ENCODE measurements at places on chromosomes 7 and 10.

DNA sequence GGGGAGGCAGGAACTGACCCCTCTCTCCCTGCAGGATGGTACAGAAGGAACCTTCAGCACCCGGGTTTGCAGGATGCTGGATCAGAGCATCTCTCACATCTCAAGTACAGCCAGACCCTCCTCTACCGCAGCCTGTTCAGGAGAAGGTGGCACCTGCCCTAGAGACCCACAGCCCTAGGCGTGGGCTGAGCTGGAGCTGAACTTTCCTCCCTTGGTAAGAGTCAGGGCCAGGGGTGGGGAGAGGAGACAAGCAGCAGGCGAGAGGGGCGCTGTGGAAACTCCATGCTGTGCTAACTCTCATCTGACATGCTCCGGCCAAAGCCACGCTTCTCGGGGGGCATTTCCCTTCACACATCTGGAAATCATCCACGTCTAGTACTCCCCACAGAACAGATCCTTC, 154.4 kb downstream of the DIP2C start:
- no peak for DNase-seq

DNA sequence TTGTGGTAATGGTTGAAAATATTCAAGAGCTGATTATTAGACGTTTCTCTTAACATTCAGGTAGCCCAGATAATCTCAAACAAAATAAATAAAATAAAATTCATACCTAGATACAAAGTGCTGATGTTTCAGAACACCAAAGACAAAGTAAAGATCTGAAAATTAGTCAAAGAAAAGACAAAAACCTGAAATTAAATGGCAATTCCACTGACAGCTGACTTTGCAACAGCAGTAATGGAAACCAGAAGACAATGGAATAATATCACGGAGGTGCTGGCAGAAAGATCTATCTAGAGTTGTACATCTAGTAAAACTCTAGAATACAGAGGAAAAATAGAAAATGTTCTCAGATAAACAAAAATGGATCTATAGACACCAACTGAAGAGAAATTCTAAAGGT, 58.0 kb upstream of the IKZF1 start:
- no peak for DNase-seq

GRCh38 chr10:43233601-43234430, 33.0 kb downstream of the RASGEF1A start:
- no peak for DNase-seq

DNA sequence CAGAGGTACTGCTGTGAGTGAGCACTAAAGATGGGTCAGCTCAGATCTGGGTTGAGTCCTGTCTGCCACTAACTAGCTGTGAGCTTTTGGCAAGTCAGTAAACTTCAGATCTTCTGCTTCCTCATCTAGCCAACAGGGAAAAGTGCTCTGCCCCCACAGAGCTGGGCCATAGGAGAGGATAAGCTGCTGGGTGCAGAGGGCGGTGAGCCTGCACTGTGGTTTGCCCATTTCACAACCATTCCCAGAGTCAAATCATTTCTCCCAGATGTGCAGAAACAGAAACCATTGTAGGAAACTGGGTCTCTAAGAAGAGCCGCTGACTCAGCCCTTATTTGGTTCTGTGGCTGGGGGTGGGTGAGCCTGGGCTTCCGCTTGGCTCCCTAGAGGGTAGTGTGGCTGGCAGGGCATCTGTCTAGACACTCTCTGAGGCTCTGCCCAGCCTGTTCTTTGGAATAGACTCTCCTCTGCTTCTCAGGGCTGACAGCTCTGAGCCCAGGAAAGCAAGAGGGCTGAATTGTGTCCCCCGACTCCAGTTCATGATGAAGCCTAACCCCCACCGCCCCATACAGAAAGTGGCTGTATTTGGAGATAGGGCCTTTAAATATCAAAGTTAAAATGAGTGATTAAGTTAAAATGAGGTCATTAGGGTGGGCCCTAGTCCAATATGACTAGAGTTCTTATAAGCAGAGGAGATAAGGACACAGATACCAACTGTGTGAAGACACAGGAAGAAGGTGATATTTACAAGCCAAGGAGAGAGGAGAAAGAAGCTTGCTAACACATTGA, 29.5 kb upstream of the ARHGAP22 start:
- DNase-seq = peak; percentile 34

DNA sequence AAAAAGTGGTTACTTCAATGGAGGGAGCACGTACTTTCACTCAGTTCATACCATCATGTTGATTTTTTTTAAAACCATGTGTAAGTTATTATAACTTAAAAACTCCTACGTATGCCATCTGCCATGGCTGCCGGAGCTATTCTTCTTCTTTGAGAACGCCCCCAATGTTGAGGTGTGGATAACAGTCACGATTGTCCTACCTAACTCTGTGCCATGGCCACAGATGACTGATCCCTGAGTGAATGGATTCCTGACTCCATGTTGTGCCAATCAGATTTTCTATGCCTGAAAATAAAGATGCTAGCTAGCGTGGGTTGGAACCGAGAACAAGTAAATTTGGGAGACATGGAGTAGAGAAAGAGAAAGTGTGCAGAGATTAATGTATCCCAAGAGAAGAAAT, 5.3 kb downstream of the MCMBP start:
- DNase-seq = no peak

- DNase-seq = no peak
These were observed 102.1 kb downstream of the PIP4K2A start for GRCh38 chr10:22612318-22612717.

DNA sequence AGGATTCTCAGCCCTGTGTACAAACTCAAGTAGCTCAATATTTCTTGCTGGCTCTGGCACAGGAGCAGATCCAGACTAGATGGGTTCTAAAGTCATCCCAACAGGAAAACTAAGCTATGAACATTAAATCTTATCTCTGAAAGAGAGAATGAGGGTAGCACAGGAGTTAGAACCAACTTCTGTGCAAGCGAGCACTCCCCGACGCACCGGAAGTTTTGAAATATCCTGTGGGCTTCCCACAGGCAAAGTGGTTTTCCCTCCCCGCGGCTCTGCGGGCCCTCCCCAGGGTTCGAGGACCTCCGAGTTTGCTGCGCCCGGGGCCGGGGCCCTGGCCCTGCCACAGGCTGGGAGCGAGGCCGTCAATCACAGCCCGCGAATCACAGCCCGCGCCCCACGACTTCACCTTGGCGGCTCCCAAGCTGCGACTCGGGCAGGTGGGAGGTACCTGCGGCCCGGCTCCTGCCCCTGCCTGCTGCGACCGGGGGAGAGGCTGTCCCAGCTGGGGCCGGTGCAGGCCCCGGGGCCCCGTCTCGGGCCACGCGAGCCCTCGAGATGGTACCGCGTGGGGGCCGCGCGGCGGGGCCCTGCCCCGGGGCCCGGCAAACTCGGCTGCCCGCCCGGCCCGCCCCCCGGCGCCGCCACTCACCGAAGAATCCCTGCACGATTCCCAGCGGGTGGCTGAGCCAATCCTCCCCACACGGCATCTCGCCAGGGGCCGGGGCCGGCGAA, 598 bp downstream of the MCMBP start:
- no peak for DNase-seq

GRCh38 chr10:48489099-48489498, 115.8 kb downstream of the ARHGAP22 start:
- DNase-seq = no peak

DNA sequence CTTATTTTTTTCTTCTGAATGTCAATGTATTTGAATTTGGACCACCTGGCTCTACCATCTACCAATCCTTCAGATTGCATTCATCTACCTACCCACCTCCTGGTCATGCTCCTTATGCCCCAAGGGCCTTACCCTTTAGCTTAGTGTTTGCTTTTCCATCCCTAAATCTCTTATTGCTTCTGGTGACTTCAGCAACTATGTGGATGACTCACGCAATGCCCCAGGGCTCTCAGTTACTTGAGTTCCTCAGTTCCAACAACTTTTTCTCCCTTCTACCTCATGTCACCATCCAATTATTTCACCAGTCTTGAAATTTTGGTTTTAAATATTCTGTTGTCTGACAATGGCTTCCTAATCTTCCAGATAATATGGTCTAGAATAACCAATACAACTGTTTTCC, 118.9 kb downstream of the CFAP58 start:
- DNase-seq = no peak

GRCh38 chr7:112129655-112130323, 76.4 kb downstream of the DOCK4 start:
- no peak for DNase-seq

DNA sequence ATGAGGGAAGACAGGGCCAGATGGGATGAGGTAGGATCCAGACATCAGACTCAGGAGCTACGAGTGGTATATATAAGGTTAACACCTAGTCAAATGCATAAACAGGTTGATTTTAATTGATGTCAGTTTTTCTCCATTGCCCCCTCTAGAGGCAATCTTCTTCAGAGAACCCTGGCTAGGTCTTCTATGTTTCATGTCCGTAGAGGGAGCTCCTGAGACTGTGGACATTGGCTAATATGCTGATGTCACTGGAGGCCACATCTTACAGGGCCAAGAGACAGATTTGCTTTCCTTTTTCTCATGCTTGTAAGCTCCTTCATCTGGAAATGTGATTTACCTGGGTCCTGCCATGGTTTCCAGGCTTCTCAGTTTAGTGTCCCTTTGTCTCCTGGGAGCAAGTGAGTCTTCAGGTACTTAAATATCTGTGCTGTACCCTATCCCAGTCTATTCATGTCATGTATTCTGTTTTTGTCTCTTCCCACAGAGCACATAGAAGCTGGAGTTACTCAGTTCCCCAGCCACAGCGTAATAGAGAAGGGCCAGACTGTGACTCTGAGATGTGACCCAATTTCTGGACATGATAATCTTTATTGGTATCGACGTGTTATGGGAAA, 161.6 kb upstream of the PRSS1 start:
- no peak for DNase-seq

DNA sequence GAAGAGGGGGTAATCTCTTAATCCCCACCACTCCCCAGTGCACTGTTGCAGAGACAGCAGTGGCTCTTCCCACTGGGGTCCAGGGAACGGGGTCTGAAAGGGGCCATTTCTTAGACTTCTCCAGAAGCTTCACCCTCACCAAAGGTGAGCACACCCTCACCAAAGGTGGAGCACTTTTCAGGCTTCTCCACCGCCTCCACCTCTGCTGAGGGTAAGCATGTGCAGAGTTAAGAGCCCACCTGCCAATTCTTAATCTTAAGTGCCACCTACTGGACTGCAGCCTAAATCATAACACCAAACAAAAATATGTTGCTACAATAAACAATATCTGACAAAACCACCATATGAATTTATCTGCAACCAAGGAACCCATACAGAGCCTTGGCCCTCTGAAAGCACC, 27.0 kb downstream of the SNX13 start:
- DNase-seq = no peak

DNA sequence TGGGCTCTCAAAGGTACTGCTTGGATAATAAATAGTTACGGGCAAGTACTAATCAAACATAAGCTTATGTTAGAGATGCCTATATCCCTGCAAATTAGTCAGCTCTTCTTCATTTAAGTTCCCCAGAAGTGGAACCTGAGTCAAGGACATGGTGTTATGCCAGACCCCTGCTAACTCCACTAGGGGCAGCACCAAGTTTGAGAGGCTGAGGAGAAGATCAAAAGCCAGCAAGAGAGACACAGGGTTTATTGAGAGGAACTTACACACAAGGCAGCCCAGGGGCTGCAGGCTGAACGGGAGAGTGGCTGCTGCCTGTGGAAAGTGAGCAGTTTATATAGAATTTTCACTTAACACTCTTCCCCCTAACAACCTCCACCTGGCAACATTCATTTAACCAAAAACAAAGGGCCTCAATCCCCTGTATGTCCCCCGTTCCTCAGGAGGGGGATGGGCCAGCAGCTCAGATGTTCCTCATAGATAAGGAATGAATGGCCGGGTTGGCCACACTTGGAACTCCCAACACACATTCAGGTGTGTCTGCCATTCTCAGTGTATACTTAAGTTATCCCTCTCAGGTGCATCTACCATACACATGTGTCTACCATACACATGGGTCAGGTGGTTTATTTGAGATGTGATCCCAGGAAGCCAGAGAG, 62.6 kb upstream of the GHITM start:
- DNase-seq = no peak

DNA sequence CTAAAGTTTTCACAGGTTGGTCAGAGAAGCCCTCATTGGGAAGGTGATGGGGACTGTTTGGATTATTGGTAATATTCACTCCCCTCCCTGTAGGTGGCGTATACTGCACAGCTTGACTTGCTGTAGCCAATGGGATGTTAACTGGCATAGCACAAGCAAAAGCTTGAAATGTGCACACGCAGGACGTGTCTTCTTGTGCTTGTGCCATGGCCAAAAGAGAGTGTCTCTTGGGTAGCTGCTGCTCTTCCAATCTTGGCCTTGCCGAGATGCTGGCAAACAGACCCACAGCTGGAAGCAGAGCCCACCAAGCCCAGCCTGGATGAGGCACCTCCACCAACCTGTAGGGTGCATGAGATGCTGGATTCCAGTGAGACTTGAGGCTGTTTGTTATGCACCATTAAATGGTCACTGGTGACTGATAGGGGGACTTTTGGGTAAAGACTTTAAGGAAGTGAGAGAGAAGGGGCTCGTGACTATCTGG, 266.0 kb downstream of the GRID1 start:
- no peak for DNase-seq

- DNase-seq = no peak
These were observed 112.5 kb downstream of the MAD1L1 start for GRCh38 chr7:2120251-2120660.

- DNase-seq = no peak
These were observed 997 bp upstream of the LDB1 start for GRCh38 chr10:102120991-102121738.

GRCh38 chr7:1947586-1948217, 277.6 kb downstream of the ELFN1 start:
- DNase-seq = no peak

GRCh38 chr7:28674359-28674782, 262.1 kb downstream of the CREB5 start:
- no peak for DNase-seq

- peak; percentile 4 for DNase-seq
These were observed 422.2 kb upstream of the ANKRD30A start for GRCh38 chr10:36703179-36703578.

DNA sequence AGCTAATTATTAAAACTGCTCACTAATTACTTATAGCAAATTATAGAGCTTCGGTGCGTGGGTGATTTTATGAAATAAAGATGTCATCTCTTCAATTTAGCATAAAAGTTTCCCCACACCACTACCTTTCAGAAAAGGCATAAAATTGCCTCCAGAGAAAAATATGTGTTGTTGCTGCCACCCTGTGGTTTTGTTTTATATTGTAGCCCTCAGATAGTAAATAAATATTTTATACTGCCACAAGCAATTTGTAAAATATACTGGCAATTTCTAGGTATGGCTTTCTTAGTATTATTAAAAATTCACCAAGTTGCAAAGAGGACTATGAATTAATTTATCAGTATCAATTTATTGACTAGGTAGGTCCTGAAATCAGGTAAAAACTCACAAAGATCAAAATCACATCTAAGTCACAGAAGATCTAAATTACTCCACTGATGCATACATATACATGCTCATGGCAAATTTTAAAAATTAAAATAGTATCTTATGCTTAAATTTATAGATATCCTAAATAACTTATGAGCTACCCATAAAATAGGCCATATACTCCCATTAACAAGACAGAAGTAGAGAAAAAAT, 26.5 kb downstream of the ASNS start:
- DNase-seq = no peak

GRCh38 chr10:29588629-29589421, 45.9 kb downstream of the SVIL start:
- no peak for DNase-seq

- DNase-seq = no peak
These were observed 31.1 kb downstream of the JAZF1 start for GRCh38 chr7:28149291-28150101.

GRCh38 chr10:61970182-61971002, 68.9 kb downstream of the ARID5B start:
- DNase-seq = no peak

GRCh38 chr10:15141136-15142054, 27.1 kb downstream of the NMT2 start:
- DNase-seq = no peak

Data from amygdala (tissue), 56 donors.